NCI-H524 (cell line): ENCODE measurements at places on chromosomes 16 and 17.
A peak's percentile ranks its signal among the peaks of the same experiment; 100 is the strongest.

GRCh38 chr16:51244887-51245657 lies 94.0 kb upstream of the SALL1 start:
- DNase-seq = no peak

- DNase-seq = no peak
Measured at GRCh38 chr16:81127051-81127450, 30.9 kb upstream of the GCSH start.

DNA sequence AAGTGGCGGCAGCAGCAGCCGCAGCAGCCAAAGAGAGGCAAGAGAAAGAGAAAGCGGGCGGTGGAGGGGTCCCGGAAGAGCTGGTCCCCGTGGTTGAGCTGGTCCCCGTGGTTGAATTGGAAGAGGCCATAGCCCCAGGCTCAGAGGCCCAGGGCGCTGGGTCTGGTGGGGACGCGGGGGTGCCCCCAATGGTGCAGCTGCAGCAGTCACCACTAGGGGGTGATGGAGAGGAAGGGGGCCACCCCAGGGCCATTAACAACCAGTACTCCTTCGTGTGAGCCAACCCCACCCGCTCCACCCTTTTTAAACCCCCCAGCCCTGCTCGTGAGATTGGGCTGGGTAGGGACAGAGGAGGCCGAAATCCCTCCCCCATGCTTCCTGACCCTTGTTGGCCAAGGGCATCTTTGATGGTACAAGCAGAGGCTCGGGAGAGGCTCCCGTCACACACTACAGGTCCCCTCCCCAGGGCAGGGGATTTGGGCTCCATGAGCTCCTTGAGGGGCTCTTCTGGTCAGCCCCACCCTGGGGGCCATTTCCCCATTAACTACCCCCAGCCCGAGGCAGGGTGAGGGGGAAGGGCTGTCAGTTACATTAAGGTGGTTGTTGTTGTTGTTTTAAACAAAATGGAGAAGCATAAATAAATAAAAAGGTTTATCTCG lies 4.6 kb upstream of the ATP2A1 start:
- DNase-seq = no peak

GRCh38 chr17:81096741-81097133 lies 61.8 kb downstream of the BAIAP2 start:
- no peak for DNase-seq

DNA sequence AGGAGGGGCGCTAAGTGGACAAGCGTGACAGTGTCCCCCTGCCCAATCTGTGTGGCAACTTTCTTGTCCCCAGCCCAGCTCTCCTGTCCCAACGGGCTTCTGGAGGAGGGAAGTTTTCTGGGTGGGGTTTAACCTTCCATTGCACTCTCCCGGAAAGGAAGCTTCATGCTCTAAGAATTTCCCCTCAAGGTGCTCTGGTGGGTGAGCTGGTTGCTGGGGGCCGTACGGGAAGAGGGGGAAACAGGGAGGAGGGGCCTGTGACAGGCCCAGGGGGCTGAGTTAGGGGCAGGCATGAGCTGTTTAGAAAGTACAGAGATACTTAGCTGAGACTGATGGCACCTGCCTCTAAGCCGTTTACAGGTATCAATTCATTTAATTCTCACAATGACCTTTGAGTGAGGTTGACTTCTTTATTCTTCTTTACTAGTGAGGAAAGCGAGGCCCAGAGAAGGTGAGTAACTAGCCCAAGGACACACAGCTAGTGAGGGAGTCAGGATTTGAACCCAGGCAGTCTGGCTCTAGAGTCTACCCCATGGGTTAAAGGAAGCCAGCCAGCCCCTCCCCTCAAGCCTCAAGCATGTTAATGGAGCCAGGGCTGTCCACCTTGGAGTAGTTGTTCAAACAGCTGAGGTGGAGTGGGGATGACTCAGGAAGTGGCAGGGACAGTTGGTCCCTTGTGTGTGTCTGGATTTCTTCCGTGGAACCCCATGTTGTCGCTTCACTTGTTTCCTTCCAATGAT lies 18.9 kb downstream of the ADGRG1 start:
- no peak for DNase-seq

- peak; percentile 33 for DNase-seq
Measured at GRCh38 chr17:42422412-42422957, 571 bp downstream of the CAVIN1 start.

DNA sequence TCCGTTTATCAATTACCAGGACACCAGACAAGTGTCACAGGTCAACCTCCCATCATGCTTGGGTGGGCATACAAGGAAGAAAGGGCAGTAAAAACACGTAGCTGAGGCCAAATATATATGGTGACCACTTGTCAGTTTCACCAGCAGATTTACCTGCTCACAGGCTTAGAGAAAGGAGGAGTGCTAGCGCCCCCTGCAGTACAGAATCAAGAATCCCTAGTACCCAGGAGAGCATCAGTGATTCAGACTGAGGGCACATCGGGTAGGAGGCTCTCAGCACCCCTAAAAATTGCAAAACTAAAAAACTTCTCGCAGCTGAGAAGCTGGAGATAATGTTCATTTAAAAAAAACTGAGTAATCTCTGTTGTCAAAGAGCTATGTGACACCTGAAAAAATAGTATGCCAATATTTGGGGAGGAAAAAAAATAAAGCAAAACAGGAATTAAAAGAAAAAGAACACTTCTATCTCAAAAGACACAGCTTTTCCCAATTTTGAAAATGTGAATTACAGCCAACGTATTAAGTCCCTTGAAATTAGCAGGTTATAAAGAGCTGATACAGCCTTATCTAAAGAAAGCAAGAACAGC lies 21.2 kb upstream of the MON1B start:
- peak; percentile 13 for DNase-seq
